ENCODE measurements at places on chromosomes 4 and X.

DNA sequence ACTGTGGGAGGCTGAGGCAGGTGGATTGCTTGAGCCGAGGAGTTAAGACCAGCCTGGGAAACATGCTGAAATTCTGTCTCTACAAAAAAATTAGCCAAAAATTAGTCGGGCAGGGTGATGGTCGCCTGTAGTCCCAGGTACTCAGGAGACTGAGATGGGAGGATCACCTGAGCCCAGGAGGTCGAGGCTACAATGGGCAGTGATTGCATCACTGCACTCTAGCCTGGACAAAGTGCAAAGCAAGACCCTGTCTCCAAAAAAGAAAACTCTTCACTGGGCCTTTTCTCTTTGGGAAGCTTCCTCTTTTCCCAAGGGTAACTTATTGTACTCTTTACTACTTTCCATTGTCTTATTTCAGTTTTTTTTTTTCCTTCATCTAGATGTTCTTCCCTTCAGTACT lies 88.9 kb downstream of the UBE2K start:
- no peak for DNase-seq

DNA sequence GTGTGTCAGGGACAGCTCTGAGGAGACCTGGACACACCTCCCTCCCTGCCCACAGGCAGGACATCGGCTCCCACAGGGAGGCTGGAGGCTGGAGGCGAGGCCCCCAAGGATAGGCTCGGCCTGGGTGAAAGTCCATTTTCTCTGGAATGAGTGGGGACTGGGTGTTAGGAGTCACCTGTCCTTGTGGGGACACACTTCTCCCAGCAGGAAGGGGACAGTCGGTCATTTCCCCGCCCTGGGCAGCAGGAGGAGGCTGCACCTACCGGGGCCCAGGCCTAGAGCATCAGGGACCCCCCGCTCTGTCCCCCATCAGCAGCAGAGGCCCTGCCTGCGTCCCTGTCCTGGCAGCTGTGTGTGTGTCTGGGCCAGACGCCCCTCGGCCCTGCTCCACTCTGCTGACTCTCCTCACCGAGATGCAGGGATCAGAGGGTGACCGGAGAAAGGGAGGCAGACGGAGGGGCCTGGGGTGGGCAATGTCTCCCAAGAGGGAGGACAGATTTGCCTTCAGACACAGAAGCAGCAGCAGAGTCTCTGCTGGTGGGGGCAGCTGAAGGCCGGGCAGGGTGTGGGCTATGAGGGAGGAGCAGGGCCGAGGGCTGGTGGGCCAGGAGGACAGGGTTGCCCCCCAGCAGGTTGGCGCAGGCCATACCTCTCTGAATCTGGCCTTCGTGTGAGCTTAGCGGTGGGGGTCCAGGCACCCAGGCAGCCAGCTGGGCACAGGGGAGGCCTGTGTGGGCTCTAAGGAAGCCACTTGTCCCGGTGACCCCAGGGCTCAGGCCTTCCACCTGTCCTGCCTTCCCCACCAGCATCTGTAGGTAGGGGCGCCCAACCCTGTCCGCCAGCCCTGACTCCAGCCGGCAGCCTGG lies 125.7 kb upstream of the NKX1-1 start:
- no peak for DNase-seq

GRCh38 chr4:36304138-36304681 lies 22.8 kb downstream of the DTHD1 start:
- no peak for DNase-seq

- DNase-seq, result no peak
Measured at GRCh38 chr4:146051223-146051622, 112.6 kb upstream of the ZNF827 start.

GRCh38 chr4:21507439-21507838 lies 441.1 kb downstream of the KCNIP4 start:
- peak; percentile 31 for DNase-seq

- DNase-seq, result no peak
Measured at GRCh38 chrX:130443875-130444274, 42.1 kb downstream of the RBMX2 start.

DNA sequence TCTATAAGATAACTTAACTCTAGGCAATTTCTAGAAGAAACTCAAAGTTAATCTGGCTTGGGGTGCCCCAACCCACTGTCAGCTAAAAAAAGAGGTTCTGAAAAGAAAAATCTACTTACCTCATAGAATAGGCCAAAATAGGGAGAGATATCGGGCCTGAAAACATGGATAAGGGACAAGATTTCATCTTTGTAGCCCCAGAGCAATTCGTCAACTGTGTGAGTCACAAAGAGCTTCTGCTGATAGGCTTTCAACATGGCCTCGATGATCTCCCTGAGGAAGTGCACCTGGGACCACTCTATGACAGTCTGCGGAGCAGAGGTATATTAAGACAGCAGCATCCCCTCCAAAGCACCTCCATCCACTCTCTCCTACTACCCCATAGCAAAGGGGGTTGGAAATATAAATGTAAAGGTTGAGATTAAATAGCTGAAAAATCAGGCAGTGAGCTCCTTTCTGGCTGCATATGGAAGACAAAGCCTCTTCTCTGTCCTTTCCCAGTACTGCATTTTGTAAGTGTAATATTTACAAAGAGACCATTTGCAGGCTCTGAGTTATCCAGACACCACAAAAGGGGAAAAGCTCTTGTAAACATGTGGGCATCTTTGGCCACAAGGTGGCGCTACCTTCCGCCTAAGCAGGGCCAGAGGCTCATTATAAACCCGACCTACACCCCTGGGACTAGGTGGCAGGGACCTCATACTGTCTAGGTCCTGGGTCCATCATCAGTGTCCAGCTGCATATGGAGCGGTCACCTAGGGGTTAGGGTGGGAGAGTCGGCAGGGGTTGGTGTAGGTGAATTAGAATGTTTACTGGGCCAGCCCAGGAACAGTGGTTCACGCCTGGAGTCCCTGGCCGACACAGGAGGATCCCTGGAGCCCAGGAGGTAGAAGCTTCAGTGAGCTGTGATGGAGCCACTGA lies 31.5 kb upstream of the NUP54 start:
- DNase-seq, result peak; percentile 78

DNA sequence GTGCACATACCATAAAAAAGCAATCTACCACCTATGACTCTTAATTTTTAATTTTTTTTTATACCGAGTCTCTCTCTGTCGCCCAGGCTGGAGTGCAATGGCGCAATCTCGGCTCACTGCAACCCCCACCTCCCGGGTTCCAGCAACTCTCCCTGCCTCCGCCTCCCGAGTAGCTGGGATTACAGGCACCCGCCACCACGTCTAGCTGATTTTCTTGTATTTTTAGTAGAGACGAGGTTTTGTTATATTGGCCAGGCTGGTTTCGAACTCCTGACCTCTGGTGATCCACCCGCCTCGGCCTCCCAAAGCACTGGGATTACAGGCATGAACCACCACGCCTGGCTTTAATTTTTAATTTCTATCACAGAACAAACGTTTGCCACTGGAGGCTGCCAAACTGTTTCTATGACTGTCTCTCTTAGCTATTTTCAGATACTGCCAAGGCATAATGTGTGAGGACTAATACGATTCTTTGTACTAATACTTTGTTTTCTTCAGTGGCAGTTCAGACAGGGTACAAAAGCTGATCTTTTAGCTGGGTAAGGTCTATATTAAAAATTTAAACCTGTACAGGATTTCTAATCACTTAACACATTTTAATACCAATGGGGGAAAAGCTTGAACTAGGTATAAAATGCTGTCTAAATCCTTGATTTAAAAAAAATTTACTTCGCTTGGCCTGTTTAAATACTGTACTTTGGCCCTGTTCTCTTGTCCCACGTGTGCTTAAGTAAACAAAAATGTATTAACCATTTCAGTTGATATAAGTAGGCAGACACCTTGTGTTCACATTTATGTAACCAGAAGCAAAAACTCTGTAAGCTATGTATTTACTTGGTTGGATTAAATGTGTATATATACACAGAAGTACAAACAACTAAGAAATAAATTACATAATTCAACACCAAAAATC lies 2.3 kb downstream of the PGRMC2 start:
- DNase-seq, result peak; percentile 40

- no peak for DNase-seq
Measured at GRCh38 chrX:44937606-44938005, 64.6 kb downstream of the KDM6A start.

- DNase-seq, result no peak
Measured at GRCh38 chr4:38669208-38669607, 5.2 kb downstream of the KLF3 start.

DNA sequence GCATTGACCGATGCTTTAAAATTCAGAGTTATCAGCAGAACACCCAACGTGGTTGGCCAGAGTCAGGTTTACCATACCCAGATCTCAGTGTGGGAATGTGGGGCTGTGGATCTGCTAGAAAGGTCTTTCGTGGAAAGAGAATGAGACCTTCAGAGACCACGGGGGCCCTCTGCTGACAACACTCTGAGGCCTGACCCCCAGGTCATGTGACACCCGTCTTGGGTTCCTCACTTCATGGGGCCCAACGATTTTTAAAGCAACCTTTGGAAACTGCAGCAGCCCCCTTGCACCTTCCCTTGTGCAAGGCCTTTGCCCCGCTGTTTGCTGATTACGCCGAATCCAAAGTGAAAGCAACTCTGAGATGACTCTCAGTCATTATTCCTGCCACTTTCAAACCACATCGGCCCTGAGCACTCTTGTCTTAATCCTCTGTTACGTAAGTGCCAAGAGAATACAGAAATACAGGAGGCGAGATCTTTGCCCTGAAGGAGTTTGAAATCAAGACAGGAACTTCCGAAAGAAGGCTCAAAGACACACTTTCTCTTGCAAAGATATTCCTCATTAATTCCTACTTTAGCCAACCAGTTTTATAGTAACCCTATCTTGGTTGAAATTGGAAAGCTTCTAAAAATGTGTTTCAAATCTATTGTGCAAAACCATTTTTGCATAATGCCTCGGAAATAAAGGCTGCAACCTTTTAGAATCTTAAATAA lies 88.3 kb downstream of the EVC2 start:
- DNase-seq, result no peak

- DNase-seq, result no peak
Measured at GRCh38 chr4:95531141-95531540, 17.6 kb downstream of the UNC5C start.

DNA sequence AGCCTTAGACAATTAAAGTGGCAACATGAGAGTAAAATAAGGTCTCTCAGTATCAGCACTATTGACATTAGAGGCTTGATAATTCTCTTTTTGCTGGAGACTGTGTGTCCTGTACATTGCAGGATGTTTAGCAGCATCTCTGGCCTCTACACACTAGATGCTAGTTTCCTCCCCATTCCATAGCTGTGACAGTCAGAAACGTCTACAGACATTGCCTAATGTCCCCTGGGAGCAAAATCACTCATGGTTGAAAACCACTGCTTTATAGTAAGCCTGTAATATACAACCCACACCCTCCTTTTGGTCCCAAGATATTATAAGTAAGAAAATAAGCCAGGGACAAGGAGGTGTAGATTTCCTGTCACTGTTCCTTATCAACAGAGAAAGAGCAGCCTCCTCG lies 166.0 kb downstream of the FRMPD4 start:
- DNase-seq, result no peak

- no peak for DNase-seq
Measured at GRCh38 chr4:34422472-34423175, 1821.7 kb downstream of the ARAP2 start.

DNA sequence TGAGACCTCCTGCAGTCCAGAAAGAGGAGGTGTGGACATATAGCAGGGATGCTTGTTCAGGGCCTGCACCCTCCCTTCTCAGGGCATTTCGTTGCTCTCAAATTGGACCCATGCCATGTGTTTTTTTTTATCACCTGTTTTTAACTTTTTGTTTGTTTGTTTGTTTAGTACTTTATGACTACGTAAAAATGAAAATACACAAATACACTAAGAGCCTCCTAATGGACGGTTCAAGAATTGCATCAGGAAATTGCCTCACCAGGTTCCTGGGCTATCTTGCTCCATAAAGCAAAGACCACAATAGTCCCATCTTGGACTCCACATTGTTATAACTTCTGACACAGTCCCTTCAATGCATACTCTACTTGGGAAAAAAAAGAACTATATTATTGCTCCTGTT lies 1685.9 kb upstream of the TENM3 start:
- no peak for DNase-seq

- no peak for DNase-seq
Measured at GRCh38 chr4:8502836-8503585, 62.4 kb downstream of the TRMT44 start.

DNA sequence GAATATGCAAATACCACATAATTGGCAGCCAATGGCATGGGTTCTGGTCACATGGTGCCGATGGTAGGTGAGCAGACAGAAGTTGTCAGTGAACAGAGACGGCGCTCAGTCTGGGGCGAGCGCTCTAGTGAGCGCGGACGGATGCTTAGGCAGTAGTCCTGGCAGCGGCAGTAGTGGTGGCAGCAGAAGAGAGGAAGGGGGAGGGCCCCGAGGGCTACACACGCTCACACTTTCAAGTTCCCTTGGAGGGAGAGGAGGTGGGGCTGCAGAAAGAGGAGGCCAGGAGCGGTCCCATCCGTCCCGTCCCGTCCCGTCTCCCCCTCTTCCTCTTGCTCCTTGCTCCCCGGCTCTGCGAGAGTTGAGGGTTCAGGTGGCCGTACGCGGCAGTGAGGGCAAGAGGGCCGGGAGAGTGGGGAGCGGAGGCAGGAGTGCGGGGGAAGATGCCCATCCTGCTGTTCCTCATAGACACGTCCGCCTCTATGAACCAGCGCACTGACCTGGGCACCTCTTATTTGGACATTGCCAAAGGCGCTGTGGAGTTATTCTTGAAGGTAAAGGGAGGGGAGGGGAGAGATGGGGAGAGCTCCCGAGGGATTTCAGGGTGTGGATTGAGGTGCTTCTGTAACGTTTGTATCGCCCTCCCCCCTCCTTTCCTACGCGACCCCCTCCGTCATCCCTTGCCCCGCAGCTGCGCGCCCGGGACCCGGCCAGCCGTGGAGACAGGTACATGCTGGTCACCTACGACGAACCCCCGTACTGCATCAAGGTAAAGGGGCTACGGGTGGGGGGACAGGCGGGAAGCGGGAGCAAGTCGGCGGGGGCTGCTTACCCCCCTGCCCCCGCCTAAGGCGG lies at the start of gene INTS6L:
Gene INTS6L, plus strand, starts transcription at position 108 of the 852 bp plus-strand sequence. Its CDS starts 333 bp downstream, at position 441.
- DNase-seq, result peak; percentile 86

DNA sequence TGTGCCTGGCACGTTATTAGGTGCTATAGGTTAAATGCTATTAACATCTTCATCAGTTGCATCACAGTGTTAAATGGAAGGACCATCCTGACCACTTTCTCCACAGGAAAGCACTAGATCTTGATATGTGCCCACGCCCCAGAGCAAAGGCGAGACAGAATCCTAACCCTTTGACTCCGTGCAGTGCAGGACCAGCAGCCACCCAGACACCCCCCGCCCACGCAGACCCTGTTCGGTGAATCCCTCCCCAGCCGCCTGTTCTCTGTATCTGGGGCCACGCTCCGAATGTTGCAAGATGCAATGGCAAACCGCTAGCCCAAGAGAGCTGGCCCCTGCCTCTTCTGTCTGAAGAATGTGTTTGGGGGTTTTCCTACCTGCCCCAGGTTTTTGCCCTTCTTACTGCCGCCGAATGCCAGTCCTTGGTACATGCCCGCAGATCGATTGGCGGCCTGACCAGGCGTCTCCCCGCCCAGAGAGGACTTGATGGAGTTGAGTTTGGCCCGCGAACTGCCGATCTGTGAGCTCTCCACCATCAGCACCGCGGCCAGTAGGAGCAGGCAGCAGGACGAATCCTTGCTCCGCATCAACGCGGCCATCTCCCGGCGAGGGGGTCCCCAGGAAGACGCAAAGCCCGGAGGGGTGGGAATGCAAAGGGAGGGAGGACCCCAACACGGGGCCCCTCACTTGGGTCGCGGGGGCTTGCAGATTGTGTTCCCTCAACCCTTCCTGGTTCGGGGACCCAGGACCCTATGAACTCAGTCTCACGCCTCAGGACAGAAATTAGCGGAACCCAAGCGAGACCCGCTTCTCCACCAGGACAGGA lies 906 bp downstream of the DKK2 start:
- DNase-seq, result no peak
